ENCODE measurements at places on chromosomes 16 and 17.

DNA sequence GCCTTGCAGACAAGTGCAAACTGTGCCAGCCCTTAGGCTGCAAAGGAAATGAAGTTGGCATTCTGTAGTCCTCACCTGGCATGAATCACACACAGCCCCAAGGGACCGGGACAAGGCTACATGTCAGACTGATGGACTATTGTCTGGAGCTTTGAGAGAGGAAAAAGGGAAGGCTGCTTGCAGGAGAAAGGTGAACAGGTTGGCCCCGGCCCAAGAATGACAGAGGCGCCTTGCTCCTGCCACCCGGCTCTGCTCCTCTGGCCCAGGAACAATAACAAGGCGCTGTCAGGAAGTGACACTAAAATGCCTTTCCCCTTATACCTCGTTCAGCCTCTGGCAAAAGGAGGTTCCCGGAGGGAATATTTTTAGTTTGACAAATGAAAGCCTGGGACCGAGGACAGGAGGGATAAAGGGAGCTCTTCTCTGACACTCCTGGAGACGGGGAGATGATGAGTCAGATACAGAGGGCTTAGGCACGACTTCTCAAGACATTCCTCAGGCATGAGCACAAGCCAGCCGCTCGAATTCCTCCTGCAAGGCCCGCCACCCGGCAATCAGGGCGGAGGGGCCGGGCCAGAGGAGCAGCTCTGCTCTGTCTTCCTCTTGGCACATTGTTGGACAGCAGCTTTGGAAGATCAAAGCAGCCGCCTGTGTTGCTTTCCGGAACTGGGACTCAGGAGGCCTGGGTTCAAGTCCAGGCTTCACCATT, 105.8 kb downstream of the NOG start:
- DNase-seq, result no peak

- no peak for DNase-seq
These were observed 232.2 kb upstream of the HS3ST3A1 start for GRCh38 chr17:13833921-13834320.

DNA sequence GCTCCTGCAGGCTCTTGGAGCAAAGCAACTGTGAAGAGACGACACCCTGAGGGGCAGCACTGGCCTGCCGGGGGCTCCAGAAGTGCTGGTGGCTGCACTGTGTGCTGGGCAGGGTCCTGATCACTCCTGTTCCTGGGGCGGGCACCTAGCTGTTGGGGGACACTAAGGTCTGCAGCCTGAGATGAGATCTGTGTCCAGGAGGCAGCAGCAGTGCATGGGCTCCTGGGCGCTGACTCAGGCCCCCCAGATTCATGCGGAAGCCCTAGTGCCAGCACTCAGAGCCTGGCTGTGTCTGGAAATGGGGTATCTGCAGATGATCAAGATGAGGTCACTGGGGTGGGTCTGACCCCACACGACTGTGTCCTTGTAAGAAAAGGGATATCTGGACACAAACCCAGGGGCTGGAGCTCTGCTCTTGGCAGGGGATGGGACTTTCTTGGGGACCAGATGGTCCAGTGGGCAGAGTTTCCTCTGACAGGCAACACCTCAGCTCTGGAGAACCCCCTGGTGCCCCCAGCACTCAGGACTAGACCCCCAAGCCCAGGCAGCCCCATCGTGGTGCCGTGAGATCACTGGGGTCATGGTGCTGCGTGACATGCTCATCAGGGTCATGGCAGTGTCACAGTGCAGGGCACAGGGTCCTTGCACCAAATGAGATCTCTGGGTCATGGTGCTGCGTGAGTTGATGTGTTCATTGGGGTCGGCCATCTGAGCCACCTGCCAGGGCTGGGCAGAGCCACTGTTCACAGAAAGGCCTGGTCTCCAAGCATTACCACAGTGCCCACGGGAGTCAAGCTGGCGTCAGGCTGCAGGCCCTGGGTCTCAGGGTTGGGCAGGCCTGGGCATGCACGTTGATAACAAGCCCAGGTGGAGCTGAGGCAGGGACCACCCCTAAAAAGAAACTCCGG, 9.5 kb downstream of the FAAP100 start:
- DNase-seq, result no peak

GRCh38 chr17:35791681-35792350, 3.6 kb downstream of the MMP28 start:
- DNase-seq, result no peak

- DNase-seq, result peak; percentile 20
These were observed 1.4 kb downstream of the RHBDL1 start for GRCh38 chr16:676913-677312.
